ENCODE measurements at places on chromosomes 12 and 14. TPM values are rescaled to one million over a fixed set of nuclear protein-coding genes. Genes with fewer than 3 reads are reported as not detected.

- no peak overlapping the region for H3K4me3 ChIP-seq
- H3K27me3 ChIP-seq, result no peaks in the 10 kb centered on the region
- H3K4me1 ChIP-seq, result peaks cover 9% of the 10 kb centered on the region
- no peak for DNase-seq
- no peaks in the 10 kb centered on the region for H3K36me3 ChIP-seq
Observed at GRCh38 chr14:103360548-103360947, 24.7 kb upstream of the MARK3 start.

DNA sequence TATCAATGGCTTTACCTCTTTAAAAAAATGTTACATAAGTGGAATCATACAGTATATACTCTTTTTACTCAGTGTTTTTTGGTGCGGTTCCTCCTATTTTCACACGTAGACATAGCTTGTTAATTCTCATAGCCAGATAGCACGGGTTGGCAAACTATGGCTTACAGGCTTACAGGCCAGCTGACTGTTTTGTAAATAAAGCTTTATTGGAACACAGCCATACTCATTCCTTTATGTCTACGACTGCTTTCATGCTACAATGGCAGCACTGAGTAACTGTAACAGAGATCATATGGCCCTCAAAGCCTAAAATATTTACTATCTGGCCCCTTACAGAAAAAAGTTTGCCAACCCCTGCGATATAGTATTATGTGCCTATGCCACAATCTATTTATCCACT lies 5.8 kb upstream of the DAAM1 start:
- H3K27ac ChIP-seq, result no peak overlapping the region
- DNase-seq, result no peak
- no peaks in the 10 kb centered on the region for H3K27me3 ChIP-seq
- no peaks in the 10 kb centered on the region for H3K36me3 ChIP-seq
- H3K4me3 ChIP-seq, result no peak overlapping the region

GRCh38 chr12:27968972-27969623 lies 3.4 kb downstream of the PTHLH start:
- H3K27me3 ChIP-seq, result peaks cover 53% of the 10 kb centered on the region
- no peaks in the 10 kb centered on the region for H3K36me3 ChIP-seq
- peak overlapping the region; percentile 65 for H3K4me3 ChIP-seq
- H3K27ac ChIP-seq, result no peak overlapping the region

GRCh38 chr12:70733385-70733784 lies 96.2 kb upstream of the PTPRB start:
- no peaks in the 10 kb centered on the region for H3K4me1 ChIP-seq
- DNase-seq, result peak; percentile 14
- H3K27ac ChIP-seq, result no peak overlapping the region
- no peaks in the 10 kb centered on the region for H3K27me3 ChIP-seq

- H3K4me3 ChIP-seq, result no peak overlapping the region
- no peaks in the 10 kb centered on the region for H3K4me1 ChIP-seq
- H3K27ac ChIP-seq, result no peak overlapping the region
- H3K27me3 ChIP-seq, result no peaks in the 10 kb centered on the region
- no peak for DNase-seq
Observed at GRCh38 chr12:58463051-58463450, 457.3 kb downstream of the LRIG3 start.

- no peaks in the 10 kb centered on the region for H3K36me3 ChIP-seq
- no peak overlapping the region for H3K27ac ChIP-seq
- H3K27me3 ChIP-seq, result no peaks in the 10 kb centered on the region
- no peak for DNase-seq
- H3K4me3 ChIP-seq, result no peak overlapping the region
Observed at GRCh38 chr14:22552001-22552826, 36.8 kb downstream of the DAD1 start.

DNA sequence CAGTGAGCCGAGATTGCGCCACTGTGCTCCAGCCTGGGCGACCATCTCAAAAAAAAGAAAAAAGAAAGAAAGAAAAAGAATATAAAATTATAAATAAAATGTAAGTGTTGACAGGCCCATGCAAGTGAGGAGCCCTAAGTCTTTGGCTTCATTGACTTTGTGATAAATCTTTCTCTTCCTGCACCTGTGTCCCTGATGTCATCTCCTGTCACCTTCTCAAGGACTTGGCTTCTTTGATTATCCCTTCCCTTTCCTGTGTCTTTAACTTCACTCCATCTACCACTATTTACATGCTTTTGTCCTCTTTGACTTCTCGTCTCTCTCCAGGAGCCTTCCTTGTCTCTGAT lies 33.6 kb upstream of the WNK1 start:
- peak overlapping the region; percentile 89 for H3K27ac ChIP-seq
- peaks cover 6% of the 10 kb centered on the region for H3K4me1 ChIP-seq
- H3K27me3 ChIP-seq, result no peaks in the 10 kb centered on the region
- DNase-seq, result no peak

GRCh38 chr12:115872919-115873357 lies 404.6 kb downstream of the MED13L start:
- H3K27ac ChIP-seq, result no peak overlapping the region
- H3K27me3 ChIP-seq, result no peaks in the 10 kb centered on the region
- H3K4me1 ChIP-seq, result no peaks in the 10 kb centered on the region
- no peak overlapping the region for H3K4me3 ChIP-seq
- no peaks in the 10 kb centered on the region for H3K36me3 ChIP-seq

DNA sequence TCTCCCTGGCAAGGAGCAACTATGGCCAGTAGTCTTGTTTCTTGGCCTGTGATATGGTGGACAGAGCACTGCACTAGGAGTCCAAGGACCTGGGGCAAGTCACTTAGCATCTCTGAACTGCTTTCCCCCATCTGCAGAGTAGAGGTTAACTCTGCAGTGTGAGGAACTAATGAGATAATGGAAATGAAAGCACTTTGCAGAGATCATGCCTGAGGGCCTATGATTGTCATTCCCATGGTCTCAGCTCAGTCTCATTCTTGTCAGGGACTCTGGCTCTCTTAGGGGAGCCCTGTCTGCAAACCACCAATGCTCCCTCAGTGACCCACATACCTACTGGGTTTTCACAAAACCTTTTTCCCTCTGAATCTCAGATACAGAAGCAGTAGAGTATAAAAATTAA lies 6.5 kb upstream of the PNMA1 start:
- H3K4me1 ChIP-seq, result peaks cover 67% of the 10 kb centered on the region
- DNase-seq, result no peak
- H3K27ac ChIP-seq, result no peak overlapping the region
- no peak overlapping the region for H3K4me3 ChIP-seq
- H3K27me3 ChIP-seq, result no peaks in the 10 kb centered on the region

DNA sequence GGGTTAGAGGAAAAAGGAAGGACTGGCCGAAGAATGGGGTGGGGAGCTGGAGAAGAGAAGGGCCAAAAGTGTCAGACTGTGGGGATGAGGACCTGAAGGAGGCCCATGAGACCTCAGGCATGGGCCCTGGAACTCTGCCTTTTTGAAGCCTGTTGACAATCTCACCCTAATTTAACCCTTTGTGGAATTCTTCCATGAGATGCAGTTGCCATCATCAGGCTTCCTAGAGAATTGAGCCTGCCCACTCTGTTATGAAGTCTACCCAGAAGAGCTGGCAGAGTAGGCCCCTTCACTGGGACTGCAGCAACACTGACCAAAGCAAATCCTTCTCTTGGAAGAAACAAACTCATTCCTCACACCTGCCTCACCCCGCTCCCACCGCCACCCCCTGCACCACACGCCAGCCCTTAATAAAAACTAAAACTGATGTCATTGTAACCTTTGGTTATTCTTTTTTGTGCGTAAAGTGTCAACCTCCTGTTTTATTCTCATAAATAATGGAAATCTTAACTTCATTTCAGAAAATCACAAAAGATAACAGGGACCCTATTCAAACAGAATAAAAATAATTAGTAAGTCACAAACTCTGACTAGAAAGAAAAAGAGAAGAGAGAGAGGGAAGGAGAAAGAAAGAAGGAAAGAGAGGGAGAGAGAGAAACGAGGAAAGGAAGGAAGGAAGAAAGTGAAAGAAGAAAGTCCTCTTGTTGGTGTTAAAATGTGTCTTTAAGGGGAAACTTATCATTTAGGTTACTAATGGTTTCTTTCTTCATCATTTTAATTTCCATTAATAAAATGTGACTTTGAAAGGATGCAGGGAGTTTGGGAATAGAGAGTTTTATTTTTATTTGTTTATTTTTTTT lies 61.3 kb downstream of the CRADD start:
- no peaks in the 10 kb centered on the region for H3K36me3 ChIP-seq
- H3K27me3 ChIP-seq, result no peaks in the 10 kb centered on the region
- peak overlapping the region; percentile 93 for H3K27ac ChIP-seq

DNA sequence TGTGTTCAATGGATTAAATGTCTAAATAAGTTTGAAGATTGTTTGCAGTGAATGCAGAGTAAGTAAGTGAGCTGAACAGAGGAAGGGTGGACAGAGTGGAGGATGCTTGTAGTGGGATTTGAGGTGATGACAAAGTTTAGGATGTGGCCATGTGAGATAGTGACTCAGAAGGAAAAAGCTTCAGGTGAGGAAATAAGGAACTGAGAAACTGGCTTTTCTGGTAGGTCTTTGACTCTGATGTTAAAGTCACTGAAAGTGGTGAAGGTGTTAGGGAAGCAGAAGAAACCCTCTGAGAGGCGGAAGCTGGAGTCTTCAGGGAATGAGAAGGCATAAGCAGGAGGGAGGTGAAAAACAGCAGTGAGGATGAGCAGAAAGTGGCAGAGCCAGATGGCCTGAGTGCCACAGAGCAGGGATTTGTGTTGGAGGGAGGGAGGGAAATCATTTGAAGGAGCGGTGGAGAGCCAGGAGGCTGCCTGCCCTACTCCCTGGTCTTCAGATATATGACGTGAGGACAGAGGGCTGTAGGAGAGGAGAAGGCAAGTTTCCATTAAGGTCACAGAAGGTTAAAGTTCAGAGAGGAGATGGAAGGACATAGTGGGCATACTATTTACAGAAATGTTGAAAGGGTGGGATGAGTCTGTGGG lies 24.8 kb downstream of the RGS6 start:
- no peak for DNase-seq
- no peak overlapping the region for H3K27ac ChIP-seq
- H3K4me1 ChIP-seq, result peaks cover 10% of the 10 kb centered on the region

DNA sequence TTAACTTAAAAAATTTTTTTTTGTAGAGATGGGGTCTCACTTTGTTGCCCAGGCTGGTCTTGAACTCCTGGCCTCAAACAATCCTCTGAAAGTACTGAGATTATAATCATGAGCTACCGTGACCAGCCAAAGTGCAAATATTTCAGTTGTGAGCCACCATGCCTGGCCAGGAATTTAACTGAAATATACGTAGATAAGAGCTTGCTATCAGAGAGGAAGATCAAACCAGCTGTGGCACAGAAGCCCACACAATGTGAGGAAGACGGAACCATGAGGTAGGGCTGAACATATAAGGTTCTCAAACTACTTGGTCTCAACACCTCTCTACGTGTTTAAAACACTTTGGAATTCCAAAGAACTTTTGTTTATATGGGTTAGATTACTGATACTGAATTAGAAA lies 29.1 kb downstream of the ATG14 start:
- peaks cover 84% of the 10 kb centered on the region for H3K36me3 ChIP-seq
- DNase-seq, result no peak
- no peak overlapping the region for H3K4me3 ChIP-seq
- H3K27me3 ChIP-seq, result no peaks in the 10 kb centered on the region

- no peaks in the 10 kb centered on the region for H3K27me3 ChIP-seq
- H3K27ac ChIP-seq, result no peak overlapping the region
- DNase-seq, result no peak
- H3K4me1 ChIP-seq, result no peaks in the 10 kb centered on the region
- no peak overlapping the region for H3K4me3 ChIP-seq
Observed at GRCh38 chr12:40587421-40587820, 104.8 kb upstream of the CNTN1 start.

DNA sequence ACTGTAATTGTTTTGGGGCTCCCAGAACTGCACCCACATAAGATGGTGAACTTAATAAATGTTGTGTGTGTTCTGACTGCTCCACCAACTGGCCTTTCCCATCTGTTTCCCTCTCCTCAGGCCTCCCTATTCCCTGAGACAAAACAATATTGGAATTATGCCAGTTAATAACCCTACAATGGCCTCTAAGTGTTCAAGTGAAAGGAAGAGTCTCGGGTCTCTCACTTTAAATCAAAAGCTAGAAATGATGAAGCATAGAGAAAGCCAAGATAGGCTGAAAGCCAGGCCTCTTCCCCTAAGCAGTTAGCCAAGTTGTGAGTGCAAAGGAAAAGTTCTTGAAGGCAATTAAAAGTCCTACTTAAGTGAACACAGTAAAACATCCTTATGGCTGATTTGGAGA lies 13.4 kb downstream of the ACOT6 start:
- no peak for DNase-seq
- no peak overlapping the region for H3K27ac ChIP-seq
- no peak overlapping the region for H3K4me3 ChIP-seq

DNA sequence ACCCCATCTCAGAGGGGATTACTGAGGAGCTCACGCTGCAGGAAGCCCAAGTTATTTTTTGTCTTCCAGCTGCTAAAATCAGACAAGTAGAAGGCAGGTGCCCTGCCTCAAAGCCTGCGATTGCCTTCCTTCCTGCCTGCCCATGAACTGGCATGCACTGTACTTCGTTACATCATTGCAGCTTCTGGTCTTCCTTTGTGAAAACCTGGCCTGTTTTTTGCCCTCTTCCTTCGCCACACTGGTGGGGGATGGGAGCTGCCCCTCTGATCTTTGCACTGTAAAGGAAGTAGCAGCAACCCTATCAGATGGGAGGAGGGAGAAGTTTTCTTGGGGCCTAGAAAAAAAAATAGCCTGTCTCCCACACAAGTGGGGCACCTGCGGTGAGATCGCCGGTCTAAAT lies 1098.7 kb downstream of the BCL11B start:
- no peaks in the 10 kb centered on the region for H3K36me3 ChIP-seq
- H3K27me3 ChIP-seq, result no peaks in the 10 kb centered on the region
- no peak overlapping the region for H3K4me3 ChIP-seq
- no peak for DNase-seq
- H3K27ac ChIP-seq, result no peak overlapping the region
- no peaks in the 10 kb centered on the region for H3K4me1 ChIP-seq

DNA sequence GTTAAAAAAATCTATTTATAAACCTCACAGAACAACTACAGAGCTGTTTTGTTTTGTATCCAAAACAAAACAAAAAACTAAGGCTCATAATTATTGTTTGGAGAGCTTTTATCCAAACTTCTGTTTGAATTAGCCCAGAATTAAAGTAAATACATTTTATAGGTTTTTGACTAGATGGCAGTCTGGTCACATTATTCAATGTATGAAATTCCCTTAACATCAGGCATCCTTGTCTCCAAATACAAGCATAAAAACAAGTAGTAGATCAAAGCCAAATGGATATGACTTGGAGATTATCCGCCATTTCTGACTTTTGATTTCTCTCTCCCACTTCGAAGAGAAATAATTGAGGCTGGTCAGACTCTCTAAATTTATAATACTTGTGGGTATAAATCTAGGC lies 63.5 kb downstream of the SLC38A1 start:
- H3K4me1 ChIP-seq, result peaks cover 16% of the 10 kb centered on the region
- no peaks in the 10 kb centered on the region for H3K36me3 ChIP-seq
- DNase-seq, result no peak
- no peak overlapping the region for H3K4me3 ChIP-seq
- H3K27me3 ChIP-seq, result no peaks in the 10 kb centered on the region
- H3K27ac ChIP-seq, result peak overlapping the region; percentile 12

Gene C14orf180
- total RNA-seq, result 71.1 TPM

Gene KCNJ8
- 74.4 TPM for total RNA-seq

Gene SMOC1
- 0.85 TPM for total RNA-seq

Measured in heart left ventricle (tissue), 16 donors.